ENCODE measurements at places on chromosomes 3 and 15.
A peak's percentile ranks its signal among the peaks of the same experiment; 100 is the strongest.

DNA sequence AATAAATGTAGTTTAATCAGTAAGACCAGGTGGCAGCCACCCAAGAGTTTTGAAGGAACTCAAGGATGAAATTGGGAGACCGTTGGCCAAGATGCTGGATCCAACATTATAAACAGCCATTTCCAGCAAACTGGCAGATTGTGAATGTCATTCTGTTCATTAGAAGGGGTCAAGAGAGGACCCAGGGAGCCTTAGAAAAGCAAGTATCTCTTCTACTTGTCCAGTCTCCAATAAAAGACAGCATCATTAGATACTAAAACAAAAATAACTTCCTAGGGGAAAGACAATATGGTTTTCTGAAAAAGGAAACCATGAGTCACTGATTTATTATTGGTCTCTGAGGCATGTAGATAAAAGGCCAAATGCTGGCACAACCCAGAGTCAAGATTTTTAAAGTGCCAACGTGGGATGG is 67.9 kb downstream of the GADL1 start:
- peak; percentile 22 for DNase-seq

DNA sequence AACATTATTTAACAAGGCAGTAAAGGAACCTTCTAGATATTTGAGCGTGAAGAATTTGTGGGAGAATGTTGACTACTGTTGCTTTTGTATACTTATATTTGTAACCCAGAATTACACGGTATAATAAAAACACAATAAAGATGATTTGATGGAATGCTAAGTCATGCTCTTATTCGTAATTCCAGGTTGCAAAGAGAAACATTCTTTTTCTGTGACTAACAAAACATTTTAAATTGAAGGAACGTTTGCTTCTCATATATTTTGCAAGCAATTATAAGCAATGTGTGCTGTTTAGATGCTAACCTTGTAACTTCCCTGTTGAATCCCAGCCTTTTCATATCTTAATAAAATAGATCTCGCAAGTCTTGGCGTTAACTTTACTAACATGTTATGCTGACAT is 124.4 kb upstream of the CGNL1 start:
- peak; percentile 58 for DNase-seq

GRCh38 chr3:50587806-50588758 is 18.8 kb downstream of the HEMK1 start:
- no peak for DNase-seq

DNA sequence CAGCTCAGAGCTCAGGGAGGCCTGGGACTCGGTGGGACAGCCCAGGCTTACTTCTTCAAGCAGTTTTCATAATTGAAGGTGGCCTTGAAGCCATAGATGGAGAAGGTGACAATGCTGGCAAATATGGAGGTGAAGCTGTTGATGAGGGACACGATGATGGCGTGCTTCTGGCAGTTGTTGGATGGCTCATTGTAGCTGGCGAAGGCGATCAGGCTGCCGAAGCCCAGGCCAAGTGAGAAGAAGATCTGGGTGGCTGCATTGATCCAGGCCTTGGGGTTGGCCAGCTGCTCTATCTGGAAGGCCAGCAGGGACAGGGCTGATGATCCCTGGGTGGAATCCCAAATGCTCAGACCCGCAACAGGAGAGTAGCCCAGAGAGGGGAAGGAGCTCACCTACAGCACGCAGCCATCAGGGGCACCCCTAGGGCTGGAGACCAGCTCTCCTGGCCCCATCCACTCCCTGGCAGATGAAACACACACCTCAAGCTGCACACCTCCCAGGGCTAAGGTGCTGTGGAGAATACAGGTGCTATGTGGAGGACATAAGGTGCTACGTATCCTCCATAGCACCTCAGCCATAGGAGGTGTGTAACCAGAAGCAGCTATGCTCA is 25.1 kb downstream of the SLC6A20 start:
- DNase-seq: no peak

DNA sequence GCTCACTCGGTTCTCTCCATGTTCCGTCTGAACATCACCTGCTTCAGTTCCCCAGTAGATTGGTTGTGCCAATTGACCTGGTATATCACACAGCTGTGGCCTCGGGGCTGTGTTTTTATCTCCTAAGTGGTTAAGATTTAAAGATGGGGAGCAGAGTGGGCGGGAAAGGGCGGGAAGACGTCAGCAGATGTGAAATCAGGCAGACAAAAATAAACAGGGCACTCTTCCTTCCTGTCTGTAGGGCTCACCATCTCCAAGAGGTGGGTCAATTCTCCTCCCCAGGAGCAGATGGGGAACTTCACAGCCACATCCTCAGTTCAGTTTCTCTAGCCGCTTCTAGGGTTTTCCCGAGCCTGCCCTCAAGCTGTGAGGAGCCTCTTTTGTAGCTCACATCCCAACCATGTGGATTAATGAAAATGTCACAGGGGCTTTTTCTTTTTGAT is 26.8 kb upstream of the LIMD1 start:
- DNase-seq: no peak

DNA sequence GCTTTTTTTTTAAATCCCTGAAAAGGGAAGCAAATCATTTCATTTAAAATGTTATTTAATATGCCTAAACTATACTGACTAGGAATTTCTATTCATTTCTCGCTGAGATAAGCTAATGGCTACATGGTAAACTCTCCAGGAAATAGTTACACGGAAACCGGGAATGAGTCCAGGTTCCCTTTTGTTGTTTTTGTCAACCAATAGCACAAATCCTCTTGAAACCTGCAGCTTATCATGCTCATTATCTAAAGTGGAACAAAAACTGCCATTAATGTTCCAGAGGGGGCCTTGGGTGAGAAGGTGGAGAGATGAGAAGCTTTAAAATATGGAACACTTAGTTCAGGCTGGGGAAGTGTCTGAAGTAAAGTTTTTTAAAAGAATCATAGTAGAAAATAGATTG is 113.5 kb upstream of the ALCAM start:
- peak; percentile 50 for DNase-seq

GRCh38 chr15:76056931-76057330 is 2.9 kb upstream of the TMEM266 start:
- no peak for DNase-seq

DNA sequence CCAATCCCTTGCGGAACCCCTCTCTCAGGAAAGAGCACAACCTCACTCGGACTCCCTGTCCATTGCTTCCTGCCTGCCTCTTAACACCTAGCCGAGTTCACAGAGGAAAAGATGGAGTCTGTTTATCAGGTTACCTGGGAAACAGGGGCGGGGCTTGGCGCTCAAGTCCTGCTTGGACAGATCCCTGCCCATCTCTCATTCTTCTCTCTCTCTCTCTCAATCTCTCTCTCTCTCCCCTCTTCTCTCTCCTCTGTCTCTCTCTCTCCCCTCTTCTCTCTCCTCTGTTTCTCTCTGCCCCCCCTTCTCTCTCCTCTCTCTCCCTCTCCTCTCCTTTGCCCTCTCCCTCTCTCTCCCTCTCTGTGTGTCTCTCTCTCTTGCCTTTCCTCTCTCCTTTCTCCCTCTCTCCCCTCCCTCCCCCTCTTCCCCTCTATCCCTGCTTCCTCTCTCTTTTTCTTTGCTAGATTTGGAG is at the start of gene EFHB:
TSS of gene EFHB (minus strand) at position 120 of the 469 bp plus-strand sequence. CDS start 199 bp downstream, outside the sequence.
- peak; percentile 27 for DNase-seq
